GM04503 (cell line): ENCODE measurements at places on chromosomes 1 and 21.

- DNase-seq: no peak
Measured at GRCh38 chr1:223553957-223554356, 111.5 kb downstream of the CAPN8 start.

GRCh38 chr1:165924117-165924516 is 96.7 kb downstream of the UCK2 start:
- no peak for DNase-seq

GRCh38 chr1:171754353-171754705 is 12.5 kb upstream of the VAMP4 start:
- peak; percentile 82 for DNase-seq

- no peak for DNase-seq
Measured at GRCh38 chr1:63548303-63548702, 25.0 kb downstream of the EFCAB7 start.

DNA sequence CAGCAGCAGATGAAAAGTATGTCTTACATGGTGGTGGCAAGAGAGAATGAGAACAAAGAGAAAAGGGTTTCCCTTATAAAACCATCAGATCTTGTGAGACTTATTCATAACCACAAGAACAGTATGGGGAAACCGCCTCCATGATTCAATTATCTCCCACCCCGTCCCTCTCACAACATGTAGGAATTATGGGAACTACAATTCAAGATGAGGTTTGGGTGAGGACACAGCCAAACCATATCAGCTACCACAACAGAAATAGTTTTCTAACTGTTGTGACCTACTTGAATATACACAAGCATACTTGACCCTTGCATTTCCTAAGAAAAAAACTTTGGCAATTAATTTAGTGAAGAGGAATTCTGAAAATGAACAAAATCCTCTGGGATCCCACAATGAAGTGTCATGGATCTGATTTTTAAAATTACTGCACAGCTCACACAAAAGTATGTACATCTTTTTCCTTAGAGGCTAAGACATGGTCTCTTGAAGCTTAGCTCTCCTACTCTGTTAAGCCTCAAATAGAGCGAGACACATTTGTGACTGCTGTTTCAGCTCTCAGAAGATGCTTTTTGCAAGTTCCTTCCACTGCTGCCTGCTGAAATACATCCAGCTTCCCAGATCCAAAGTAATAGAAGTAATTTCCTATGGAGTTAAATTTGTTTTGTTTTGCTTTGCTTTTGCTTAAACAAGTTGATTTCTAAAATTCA is 265.8 kb downstream of the DPYD start:
- DNase-seq: no peak

DNA sequence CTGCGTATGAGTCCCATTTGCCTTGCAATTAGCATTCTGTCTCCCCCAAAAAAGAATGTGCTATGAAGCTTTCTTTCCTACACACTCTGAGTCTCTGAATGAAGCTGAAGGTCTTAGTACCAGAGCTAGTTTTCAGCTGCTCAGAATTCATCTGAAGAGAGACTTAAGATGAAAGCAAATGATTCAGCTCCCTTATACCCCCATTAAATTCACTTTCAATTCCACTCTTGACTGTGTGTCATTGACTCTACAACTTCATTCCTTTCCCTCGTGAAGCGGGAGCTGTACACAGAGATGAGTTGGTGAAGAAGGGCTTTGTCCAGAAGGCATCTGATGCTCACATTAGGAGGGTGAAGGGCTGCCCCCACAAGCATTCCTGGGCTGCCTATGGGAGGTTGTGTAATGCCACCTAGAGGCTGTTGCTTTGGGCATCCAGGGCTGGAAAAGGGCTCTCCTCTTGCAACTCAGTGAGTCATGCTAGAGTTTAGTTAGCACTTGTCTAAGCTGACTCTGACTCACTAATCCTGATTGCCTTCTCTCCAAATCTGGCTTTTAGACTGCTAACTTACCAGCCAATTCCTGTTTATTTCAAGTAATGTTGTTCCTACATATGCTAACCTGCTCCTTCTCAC is 1.8 kb downstream of the SPRR1B start:
- DNase-seq: peak; percentile 9

DNA sequence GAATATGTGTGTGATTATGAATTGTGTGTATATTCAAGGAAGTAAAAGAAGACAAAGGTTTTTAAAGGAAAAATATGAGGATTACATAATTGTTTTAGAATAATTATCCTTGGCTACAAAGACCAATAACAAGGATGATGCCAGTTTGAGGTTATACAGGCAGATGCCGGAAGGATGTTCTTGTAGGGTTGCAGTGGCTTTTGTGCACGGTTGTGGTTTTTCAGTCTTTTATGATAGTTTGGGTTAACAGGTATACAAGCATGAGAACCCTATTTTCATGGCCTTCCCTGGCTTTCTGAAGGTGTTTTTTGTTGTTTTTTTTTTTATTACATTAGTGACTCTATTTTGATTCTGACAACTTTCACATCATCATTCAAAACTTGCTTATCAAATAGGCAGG is 4.9 kb downstream of the CR2 start:
- no peak for DNase-seq

DNA sequence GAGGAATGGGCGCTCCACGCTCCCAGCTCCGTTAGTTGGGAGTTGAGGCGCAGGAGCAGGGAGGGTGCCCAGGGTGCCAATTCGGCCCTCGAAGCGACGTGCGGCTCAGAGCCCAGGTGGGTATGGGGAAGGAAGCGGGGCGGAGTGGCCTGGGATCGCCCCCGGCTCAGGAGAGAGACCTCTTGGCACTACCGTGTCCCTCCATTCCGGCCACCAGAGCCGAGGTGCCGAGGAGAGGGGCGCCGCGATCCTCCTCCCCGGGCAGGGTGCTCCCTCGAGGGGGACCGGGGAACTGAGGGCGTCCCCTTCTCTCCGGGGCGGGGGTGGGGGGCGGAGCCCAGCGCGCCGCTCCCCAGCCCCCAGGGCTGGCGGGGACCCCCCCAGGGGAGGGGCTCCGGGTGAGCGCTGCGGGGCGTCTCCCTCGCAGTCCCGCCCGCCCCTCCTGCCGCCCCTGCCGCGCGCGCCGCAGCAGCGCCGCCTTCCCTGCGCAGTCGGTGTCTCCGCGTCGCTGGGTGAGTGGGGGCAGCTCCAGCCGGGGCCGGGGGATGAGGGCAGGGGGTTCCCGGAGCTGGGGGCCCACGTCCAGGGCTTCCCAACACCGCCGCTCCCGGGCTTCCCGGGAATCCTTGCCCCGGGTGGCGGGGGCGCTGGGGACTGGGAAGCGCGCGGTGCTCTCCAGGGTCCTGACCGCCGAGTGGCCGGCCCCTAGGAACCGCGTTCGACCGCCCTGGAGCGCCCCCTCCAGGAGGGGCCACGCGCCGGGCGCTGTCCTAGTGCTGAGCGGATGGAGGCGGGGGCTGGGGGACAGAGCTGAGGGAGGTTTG is at the start of gene HPCA:
Gene HPCA, plus strand, starts transcription at position 488 of the 824 bp plus-strand sequence. CDS start 2,408 bp downstream, outside the sequence.
- DNase-seq: no peak

GRCh38 chr1:107264007-107264406 is 123.2 kb downstream of the NTNG1 start:
- DNase-seq: no peak

- DNase-seq: no peak
Measured at GRCh38 chr1:86380257-86380861, 15.8 kb downstream of the ODF2L start.

DNA sequence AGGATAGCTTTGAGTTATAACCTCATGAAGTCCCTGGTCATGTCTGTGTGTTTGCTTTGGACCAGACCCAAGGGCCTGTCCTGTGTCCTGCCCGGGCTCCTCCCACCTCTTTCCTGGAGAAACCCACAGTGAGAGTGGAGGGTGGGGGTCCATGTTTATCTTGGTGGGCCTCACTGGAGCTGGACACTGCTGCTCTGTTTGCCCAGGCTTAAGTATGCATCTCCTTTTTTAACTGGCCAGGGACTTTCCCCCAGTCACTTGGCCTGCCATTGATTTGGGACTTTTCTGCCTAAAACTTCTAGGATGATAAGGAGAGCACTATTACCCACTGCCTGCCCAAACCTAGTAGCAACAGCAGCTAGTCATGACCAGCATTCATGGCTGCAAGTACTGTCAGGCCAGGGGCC is 49.8 kb downstream of the DDR2 start:
- no peak for DNase-seq

- no peak for DNase-seq
Measured at GRCh38 chr1:201597551-201598230, 58.8 kb downstream of the NAV1 start.

GRCh38 chr1:39220891-39221870 is 16.7 kb downstream of the MACF1 start:
- no peak for DNase-seq

- no peak for DNase-seq
Measured at GRCh38 chr1:36323636-36324352, at the start of gene EVA1B. Gene EVA1B (minus strand): TSS chr1:36323645. CDS start chr1:36323037, 608 bp downstream.

DNA sequence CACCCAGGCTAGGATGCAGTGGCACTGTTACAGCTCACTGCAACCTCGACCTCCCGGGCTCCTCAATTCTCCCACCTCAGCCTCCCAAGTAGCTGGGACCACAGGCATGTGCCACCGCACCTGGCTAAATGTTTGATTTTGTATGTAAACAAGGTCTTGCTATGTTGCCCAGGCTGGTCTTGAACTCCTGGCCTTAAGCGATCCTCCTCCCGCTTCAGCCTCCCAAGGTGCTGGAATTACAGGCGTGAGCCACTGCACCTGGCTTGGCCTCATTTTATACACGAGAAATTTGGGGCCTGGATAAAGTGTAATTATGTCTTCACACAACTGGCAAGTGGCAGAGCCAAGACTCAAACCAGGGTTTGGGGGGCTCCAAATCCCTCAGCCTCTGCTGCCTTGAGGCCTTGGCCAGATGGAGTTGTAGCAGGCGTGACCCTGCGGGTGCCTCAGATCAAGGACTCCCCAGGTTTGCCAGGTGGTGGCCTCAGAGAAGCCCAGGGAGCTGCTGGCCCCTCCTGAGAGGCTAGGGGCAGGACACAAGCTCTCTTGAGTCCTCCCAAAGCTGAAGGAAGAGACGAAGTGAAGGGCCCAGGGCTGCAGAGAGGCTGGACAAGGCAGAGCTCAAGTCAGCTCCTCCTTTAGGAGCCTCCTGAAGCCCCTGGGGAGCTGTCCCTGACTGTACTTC is 61.7 kb downstream of the MDM4 start:
- DNase-seq: no peak

DNA sequence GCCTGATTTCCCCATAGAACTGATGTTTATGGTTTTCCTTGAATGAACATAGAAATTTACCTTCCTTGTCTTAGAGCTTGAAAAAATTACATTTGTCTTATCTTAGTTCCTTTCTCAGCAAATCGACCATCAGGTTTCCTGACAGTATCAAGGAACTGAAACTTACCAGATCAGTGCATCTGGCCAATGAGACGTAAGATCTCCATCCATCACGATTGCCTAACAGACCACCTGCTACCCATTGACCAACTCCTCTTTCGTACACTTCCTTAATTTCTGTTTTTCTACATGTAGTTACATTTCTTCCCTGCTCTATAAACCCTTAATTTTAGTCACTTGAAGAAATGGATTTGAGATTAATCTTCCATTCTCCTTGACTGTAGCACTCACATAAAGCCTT is 57.4 kb upstream of the TMPRSS15 start:
- DNase-seq: no peak

DNA sequence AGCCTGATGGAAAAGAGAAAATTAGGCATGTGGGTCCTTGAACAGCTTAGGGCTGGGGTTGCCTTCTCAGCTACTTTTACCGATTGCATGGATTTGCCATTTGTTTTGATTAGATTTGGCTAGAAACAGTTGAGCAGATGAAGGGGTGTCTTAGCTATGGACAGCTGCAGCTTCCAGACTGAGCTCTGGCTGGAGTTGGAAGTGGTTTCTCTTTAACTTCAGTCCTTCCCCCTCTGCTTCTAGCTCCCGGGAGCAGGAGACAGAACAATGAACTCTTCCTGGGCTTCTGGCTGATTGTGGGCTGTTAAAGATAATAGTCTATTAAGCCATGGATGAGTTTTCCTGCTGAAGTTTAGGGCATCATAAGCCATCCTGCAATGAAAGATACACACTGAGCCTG is 50.7 kb downstream of the UBE2T start:
- DNase-seq: no peak

DNA sequence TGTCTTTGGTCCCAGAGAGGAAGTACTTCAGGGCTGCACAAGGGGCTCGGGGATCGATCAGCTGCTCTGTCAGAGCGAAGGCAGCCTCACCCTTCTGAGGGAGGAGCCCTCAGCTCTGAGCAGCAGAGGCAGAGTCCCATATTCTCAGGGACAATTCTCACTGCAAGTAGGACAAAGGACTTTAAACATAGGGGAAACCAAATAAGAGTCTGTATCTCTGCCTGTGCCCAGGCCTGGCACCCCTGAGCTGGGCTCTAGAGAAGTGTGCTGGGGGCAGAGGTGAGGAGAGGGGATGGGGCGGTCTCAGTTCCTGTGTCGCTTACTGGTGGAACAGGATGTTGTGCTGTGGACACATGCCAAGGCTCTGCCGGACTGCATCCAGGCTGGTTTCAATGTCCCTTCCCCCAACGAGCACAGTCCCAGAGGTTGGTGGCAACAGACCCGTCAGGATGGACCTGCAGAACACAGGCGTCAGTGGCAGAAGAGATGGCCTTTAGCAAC is 76.6 kb downstream of the ABCA4 start:
- DNase-seq: no peak

DNA sequence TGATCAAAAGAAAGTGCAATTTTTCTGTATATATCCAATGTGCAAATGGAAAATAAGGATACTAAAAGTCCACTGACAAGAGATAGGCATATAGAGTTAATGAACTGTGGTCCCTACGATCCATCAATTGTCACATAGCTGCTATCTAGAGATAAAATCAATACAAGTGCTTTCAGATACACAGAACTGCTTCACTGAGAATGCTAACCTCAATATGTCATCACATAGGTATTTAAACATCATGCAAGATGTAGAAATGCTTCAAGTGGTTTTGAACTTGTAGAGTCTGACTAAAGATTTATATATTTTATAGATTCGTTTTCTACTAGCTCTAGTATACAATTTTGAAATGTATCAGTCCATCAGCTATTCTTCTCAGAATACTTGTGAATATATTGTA is 1604.7 kb downstream of the PLA2G4A start:
- no peak for DNase-seq

GRCh38 chr1:8014381-8014988 is 11.6 kb downstream of the ERRFI1 start:
- no peak for DNase-seq

DNA sequence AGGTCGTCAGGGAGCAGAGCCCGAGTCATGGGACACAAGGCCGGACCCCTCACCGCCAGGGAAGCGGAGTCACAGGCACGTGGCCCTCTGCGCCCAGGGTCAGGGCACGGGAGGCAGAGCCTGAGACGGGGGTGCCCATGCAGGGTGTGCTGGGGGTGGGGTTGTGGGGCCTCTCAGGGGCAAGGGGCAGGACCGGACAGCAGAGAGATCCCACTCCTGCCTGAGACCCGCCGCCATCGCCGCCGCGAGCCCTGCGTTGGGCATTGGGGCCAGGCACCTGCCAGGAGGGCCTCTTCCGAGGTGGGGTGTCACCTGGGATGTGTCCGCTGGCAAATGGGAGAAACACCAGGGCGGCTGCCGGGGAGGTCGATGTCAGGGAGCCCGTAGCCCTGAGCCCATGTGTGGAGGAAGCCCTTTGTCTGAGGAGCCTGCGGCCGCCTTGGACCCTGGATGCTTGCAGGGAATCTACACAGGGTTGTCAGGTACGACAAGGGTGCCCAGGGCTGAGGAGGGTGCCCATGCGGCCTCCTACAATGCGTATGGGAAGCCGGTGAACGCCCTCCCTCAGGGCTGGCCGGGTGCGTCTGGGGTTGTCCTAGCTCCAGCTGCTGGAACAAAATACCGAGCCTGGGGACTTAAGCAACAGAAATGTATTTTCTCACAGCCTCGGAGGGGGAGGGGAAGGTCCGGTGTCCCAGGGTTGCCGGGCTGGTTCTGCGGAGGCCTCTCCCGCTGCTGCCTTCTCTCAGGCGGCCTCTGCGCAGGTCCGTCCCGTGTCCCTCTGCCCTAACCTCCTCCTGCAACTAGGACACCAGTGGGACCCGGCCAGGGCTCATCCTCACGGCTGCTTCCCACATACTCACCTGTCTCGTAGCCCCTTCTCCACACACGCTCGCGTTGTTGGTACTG is 16.4 kb upstream of the C1orf159 start:
- DNase-seq: no peak
